ENCODE measurements at places on chromosomes 11 and 22.
A peak's percentile ranks its signal among the peaks of the same experiment; 100 is the strongest.

DNA sequence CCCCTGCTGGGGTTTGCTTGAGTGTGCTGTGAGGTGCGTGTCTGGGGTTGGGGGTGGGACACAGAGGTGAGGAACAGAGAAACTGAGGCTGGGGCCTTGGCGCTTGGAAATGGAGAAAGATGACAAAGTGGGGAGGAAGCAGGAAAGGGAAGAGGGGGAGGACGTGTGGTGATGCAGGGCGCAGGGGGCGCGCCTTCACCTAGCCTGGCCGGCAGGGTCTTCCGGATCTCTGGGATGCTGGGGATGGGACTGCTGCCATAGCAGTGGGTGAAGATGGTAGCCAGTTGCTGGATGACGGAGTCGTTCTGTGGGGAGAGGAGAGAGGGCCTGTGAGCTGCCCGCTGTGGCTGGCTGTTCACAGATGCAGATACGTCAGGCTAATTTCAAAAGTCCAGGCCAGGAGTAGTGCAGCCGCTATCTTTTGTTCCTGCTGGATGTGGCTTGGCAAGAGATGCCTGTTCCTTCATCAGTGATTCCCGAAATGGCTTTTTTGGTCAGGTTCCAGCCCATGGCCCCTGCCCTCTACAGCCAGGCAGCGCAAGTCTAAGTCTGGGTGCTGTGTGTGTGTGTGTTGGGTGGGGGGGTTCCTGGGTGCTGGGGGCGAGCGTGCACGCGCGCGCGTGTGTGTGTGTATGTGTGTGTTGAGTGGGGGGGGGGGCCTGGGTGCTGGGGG, 54.8 kb downstream of the NAT10 start:
- no peak for DNase-seq

- no peak for DNase-seq
These were observed 12.7 kb downstream of the SCUBE1 start for GRCh38 chr22:43330178-43331068.

GRCh38 chr22:27997538-27997937, 78.5 kb upstream of the PITPNB start:
- DNase-seq: no peak

DNA sequence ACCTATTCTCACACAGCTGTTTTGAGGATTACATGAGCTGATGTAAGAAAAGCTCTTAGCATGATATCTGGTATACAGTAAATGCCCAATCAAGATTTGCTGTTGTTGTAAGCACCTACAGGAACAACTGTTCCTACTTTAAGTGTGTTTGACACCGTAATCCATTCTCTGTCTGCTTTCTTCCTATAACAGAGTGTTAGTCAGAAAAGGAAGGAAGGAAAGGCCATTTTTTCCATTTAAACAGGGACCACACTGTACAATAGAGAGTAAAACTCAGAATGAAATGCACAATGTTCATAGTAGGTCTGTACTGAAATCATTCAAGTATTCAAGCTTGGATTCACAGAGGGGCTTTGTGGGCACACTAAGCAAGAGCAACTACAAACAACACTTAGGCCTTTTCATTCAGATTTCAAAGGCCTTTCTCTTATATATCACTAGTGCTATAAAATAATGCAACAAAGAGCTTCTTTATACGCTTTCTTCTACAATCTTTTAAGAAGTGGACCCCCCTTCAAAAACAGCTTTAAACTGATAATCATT, 21.5 kb downstream of the MTCH2 start:
- no peak for DNase-seq

DNA sequence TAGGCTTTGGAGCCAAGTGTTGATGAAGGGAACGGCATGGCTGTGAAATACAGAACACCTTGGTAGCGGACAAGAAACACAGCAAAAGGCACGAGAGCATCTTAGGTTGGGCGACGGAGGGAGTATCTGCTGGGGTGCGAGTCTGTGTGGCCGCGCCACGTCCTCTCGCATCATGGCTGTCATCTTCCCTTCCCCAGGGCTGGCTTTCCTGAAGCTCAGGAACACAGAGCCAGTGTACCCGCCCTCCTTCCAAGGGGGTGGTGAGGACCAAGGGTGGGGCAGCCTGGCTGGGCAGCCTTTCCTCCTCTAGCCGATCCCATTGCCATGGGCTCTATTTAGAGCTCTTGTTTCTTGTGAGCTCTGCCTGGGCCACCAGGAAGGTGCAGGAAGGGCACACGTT, 154.4 kb downstream of the FEZ1 start:
- DNase-seq: no peak

- peak; percentile 83 for DNase-seq
These were observed 66.5 kb upstream of the CLMP start for GRCh38 chr11:123261345-123262106.

DNA sequence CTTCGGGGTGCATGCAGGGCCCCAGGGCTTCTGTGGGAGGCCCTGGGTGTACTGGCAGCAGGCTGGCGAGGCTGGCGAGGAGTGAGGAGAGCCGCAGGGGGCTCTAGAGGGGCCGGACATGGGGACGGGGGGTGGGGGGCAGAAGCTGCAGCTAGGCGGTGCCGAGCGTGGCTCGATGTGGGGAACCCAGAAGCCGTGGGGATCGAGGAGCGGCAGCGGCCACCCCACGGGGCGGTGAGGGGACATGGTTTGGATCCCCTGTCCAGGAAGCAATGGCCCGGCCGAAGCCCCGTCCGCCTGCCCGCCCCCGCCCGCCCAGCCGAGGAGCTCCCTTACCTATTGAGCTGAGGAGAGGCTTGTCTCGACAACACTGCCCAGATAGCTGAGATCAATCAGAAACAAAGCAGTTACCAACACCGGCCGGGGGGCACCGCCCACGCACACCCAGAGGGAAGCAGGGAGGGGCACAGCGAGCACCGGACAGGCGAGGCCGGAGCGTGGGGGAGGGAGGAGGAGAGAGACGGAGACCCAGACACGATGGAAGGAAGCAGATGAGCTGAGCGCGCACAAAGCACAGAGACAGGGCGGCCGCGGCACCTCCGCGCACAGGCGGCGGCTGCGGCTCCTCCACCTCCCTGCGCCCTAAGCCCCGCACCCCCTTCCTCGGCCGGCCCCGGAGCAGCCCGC, 38.7 kb downstream of the IGSF9B start:
- no peak for DNase-seq

- DNase-seq: no peak
These were observed 34.1 kb downstream of the LINC01488 start for GRCh38 chr11:69515271-69516245.

- no peak for DNase-seq
These were observed 39.3 kb upstream of the APLNR start for GRCh38 chr11:57276169-57276970.

DNA sequence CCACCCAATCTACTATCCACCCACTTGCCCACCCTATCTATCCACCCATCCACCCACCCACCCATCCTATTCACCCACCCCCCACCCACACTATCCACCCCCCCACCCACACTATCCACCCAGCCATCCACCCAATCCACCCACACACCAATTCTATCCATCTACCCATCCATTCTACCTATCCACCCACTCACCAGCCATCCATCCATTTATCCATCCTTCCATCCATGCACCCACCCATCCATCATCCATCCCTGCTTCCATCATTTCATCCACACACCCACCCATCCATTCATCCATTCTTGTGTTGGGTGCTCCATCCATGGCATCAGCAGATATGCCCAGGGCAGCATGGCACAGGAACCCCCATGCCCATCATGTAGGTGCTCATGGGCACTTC, 1206.6 kb downstream of the BRD1 start:
- no peak for DNase-seq

DNA sequence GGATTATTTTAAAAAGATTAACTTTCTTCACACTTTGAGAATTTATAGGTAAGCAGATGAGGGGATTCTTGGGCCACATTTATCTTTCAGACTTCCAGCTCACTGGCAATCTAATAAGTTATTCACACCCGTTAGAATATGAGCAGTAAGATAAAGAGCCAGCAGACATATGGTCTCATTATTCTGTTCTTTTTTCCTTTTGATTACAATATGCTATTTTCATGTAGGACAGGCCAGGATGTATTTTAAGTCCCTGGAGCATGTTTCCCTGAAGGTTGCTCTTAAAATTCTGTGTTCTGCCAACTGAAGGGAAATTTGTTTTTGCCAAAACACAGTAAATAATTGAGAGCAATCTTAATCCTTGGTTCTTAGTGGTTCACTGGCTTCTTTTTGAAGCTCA, 22.2 kb downstream of the PDHX start:
- DNase-seq: no peak

DNA sequence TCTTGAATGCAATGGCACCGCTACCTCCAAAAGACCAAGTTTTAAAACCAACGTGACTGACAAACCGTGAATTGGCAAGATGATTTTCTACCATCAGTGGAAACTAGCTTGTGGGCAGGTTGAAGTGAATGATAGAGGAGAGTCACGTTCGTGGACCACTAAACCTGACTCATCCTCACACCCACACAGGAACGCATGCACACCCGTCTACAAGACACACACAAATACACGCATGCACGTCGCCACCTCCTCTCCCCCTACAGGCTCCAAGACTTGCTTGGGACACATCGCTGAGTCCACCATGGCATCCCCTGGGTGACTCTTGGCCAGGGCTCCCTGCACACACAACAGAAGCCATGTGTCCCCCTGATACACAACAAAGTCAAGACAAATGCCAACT, 14.4 kb downstream of the TMPRSS6 start:
- peak; percentile 70 for DNase-seq

DNA sequence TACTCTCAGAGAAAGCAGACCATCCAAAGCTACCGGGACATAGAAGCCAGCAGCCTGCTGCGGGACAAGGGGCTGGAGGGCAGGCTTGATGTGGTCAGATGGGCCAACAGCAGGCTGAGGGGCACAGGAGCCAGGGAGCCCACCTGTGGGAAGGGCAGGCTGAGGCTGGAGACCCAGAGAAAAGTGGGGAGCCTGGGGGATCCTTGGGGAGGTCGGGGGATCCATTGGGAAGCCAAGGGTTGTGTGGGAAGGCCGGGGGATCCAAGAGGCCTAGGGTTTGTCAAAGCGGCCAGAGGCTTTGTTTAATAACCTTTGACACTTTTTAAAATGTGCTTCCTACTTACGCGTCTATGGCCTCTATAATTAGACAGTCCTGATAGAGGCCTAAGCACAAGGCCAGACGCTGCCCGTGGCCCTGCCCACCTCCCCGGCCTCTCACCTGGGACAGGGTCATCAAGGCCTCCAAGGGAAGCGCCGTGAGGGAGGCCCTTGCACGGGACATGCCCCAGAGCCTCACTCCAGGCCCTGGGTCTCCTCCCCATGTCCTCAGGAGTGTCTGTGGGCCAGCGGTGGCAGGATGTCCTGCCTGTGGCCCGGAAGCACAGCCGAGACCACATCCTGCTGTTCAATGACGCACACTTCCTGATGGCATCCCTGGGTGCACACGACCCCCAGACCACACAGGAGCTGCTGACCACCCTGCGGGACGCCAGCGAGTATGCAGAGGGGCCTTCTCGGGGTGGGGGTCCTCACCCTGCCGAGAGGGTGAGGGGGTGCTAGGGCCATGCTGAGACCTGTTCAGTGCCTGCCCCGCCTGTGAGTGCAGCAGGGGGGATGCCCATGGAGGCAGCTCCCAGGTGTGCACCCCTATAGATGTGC, 8.6 kb upstream of the GTSE1 start:
- DNase-seq: peak; percentile 29

DNA sequence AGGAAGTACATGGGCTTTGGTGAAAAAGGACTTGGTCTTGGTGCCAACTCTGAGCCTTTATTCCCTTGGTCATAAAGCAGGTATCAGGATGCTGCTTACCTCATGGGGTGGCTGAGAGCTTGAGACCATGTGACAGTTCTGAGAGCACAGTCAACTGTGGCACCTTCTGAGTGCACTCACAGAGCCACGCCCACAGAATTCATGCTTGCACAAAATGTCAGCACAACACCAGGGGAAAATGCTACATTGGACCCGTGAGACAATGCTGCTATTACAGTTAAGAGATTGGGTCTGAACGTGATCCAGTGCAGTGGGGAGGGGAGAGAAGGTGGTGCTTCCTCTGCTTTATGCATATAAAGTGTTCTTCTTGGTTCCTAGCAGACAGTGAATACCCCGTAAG, 79.5 kb upstream of the SPON1 start:
- no peak for DNase-seq

DNA sequence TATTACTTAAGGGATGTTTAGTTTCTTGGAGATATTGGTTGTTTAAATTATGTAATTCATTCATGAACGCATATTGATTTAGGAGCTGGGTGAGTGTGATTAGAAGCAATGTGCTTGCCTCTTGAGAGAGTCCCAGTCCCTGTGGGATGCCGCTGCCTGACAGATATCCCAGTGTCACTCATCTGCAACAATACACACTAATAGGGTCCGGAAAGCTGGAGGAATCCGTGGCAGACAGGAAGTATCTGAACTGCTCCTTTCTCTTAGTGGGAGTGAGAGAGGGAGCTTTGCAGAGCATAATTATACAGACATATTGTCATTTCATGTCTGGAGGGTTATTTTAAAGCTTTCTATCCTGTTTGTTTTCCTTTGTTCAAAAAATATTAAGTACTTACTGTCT, 17.4 kb downstream of the AMOTL1 start:
- DNase-seq: no peak

GRCh38 chr11:130100381-130101095, 30.8 kb downstream of the APLP2 start:
- no peak for DNase-seq

DNA sequence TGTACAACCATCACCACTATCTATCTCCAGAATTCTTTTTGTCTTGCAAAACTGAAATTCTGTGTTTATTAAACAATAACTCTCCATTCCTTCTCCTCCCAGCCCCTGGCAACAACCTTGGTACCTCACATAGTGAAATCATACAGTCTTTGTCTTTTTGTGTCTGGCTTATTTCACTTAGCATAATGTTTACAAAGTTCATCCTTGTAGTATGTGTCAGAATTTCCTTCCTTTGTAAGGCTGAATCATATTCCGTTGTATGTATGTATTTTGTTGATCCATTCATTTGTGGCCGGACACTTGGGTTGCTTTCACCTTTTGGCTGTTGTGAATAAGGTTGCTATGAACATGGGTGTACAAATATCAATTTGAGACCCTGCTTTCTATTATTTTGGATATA, 243.7 kb upstream of the TBCEL start:
- no peak for DNase-seq

DNA sequence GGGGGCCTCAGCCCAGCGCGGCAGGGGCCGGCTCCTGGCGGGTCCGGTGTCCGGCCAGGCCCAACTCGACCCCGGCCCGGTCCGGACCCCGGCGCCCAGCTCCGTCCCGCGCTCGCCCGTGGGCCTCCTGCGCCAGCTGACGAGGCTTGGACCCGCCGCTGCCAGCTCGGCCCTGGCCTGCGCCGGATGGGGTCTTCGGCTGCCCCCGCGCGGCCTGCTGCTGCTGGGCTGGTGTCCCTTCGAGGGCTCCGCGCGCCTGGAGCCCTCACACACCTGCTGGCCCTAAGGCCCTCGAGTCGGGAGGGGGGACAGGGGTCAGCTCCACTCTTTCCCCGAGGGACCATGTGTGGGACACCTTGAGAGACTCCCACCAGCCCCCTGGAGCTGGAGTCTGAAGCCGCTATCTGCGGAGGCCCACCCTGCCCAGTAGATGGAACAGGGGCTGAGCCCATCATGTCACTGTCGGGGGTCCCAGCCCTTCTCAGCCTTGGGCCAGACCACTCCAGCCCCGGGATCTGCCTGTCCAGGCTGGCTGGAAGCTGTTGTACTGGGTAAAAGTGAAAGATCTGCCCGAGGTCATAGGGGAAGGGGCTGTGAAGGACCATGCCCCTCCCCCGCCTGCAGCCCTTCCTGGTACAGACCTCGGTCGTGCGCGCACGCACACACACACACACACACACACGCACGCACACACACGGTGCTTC, 768 bp upstream of the CDKN1C start:
- no peak for DNase-seq

- no peak for DNase-seq
These were observed 1104.8 kb downstream of the DLG2 start for GRCh38 chr11:84522331-84522730.

- DNase-seq: no peak
These were observed 17.2 kb upstream of the C1QTNF4 start for GRCh38 chr11:47611348-47611794.

GRCh38 chr11:82216927-82217570, 516.6 kb downstream of the FAM181B start:
- DNase-seq: no peak
